ENCODE measurements at places on chromosomes 12 and 14. TPM values are rescaled to one million over a fixed set of nuclear protein-coding genes. Genes with fewer than 3 reads are reported as not detected.

RPL41 gene
- 2,853 TPM for total RNA-seq

SMIM41 gene
- not detected for total RNA-seq

TGM1 gene
- 0.09 TPM for total RNA-seq

NANOG gene
- total RNA-seq, result not detected

TBC1D30 gene
- 13.2 TPM for total RNA-seq

MMP17 gene
- total RNA-seq, result 10.5 TPM
